Cardiac muscle cell (in vitro differentiated cells and primary cell): ENCODE measurements at places on chromosomes 6 and 20. TPM values are rescaled to one million over a fixed set of nuclear protein-coding genes. Genes with fewer than 3 reads are reported as not detected.

ERVFRD-1 gene
- total RNA-seq: not detected in 2 replicates

HCRTR2 gene
- total RNA-seq: 0.21 TPM in 1 of 2 replicates, not detected in the other

DDO gene
- 0.27 and 0.32 TPM in 2 replicates for total RNA-seq

IRF4 gene
- not detected in 2 replicates for total RNA-seq

HCK gene
- total RNA-seq: not detected in 2 replicates

TCFL5 gene
- total RNA-seq: 5.4 and 6.6 TPM in 2 replicates

SIRPD gene
- total RNA-seq: not detected in 2 replicates

CD24 gene
- total RNA-seq: 109 and 166 TPM in 2 replicates

KHDRBS2 gene
- 5.0 and 5.6 TPM in 2 replicates for total RNA-seq

TMEM170B gene
- total RNA-seq: 2.6 and 3.0 TPM in 2 replicates

USP49 gene
- total RNA-seq: 3.7 and 8.5 TPM in 2 replicates

GRCh38 chr6:2715737-2716136 lies 35.0 kb downstream of the MYLK4 start:
- DNase-seq: no peak

DNA sequence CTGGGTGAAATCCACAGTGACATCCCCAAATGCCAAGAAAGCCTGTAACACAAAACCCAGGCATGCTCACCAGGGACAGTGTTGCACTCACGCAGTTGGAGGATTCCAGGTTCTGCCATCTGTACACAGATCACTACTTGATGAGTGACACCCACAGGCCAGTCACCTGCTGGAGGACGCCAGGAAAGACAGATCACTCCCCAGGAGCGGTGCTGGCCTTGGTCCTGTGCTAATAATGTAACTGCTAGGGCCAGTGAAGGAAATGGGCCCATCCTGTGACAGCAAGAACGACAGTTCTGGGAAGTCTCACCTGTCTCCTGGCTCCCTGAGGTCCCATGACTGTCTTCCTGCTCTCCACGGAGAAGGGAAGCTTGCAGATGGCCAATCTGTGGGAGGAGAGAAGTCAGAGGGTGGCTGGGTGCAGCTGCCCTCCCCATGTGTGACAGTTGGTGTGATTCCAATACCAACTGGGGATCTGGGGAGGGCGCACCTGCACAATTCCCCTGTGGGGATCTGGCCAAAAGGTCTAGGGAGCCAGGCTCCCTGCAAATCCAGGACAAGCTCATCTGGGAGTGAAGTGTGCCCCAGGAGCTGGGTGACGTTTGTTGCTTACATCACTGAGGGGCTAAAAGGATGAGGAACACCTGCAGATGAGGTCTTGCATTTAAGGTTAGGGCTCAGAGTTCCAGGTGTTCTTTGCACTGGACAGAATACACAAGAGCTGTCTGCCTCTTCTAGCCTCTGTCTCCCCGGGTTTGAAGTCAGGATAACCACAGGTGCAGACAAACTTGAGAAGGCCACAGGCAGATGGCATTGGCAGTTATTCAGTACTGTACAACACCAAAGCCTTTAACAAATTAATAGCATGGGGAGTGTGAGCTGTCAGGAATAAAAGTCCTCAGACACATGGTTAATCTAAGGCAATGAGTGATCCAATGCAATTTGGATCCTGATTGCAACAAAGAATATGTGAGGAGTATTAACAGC lies 10.3 kb downstream of the ZNF337 start:
- no peak for DNase-seq

- no peak for DNase-seq
Observed at GRCh38 chr20:50496773-50497385, 13.3 kb upstream of the PTPN1 start.

DNA sequence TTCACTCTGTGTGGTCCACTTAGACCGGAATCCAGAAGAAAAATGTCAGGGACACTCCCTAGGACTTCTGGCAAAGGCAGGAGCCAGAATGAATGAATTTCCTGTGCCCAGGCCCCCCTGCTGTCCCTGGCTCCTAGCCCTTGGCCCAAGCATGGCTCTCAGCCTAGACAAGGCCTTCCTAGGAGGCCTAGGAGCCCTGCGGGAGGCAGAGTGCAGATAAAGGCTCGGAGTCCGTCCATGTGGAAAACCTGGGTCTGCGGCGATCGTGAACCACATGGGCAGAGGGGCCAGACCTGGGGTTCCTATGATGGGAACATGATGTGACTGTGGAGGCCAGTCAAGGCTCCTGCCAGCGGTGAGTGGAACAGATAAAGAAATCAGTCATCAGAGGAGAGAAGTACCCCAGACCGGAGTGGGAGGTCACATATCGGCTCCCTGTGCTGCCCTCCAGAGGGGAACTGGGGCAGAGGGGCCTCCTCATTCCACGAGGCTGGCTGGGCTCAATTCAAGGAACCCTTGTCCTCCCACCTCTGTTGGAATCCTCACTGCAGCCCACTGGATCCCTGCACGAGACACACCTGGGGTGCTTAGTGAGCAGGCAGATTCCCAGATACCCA lies 5.9 kb upstream of the VSTM2L start:
- DNase-seq: peak; percentile 79

DNA sequence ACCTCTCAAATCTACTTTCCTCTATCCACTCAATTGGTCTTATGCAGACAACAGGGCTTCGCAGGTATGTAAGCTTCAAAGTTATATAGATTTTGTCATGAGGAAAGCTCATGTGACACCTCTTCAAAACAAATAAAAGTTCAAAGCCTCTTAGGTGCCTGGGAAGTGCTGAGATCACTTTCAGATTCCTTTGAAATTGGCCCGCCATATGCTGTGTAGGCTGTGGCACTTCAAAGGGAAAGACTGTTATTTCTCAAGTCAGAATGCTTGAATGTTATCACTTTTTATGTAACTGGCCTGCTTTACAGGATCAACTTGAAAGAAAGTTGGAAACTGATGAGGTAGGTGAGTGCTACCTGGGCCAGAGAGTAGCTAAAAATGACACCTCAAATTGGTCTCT lies 67.1 kb upstream of the GFRAL start:
- peak; percentile 51 for DNase-seq

DNA sequence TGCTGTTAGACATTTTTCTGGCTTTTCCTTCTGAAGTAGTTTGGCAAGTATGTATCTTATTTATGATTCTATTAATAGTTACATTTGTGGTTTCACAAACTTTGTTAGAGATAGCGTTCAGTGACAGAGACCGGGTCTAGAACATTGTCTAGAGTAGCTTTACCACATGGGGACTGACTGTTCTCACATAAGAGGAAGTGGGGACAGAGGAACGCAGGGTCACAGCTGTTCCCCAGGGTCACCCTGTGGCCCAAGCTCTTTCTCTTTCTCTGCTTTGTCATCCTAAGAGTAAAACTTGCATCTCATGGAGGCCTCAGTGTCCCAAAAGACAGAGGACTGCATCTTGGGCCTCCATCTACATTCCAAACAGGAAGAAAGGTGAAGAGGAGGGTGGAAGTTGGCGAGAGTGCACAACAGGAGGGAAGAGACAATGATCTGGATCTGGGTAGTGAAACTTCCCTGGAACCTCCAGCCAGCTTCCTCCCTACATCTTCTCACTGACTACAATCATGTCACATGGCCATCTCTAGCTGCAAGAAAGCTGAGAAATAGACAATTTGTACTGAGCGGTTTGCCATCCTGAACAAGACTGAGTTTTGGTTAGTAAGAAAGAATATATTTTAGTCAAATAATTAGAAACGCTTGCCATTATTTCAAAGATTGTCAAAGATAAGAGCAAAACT lies 645.8 kb upstream of the ARID1B start:
- DNase-seq: no peak

- DNase-seq: no peak
Observed at GRCh38 chr6:157685596-157686280, 137.3 kb upstream of the SNX9 start.

- no peak for DNase-seq
Observed at GRCh38 chr6:9943986-9944385, 470.9 kb downstream of the TFAP2A start.

GRCh38 chr6:84089552-84089951 lies 56.0 kb downstream of the MRAP2 start:
- no peak for DNase-seq

- DNase-seq: no peak
Observed at GRCh38 chr6:148999501-148999900, 252.7 kb downstream of the UST start.

GRCh38 chr6:135880066-135880972 lies 28.8 kb downstream of the PDE7B start:
- DNase-seq: no peak

DNA sequence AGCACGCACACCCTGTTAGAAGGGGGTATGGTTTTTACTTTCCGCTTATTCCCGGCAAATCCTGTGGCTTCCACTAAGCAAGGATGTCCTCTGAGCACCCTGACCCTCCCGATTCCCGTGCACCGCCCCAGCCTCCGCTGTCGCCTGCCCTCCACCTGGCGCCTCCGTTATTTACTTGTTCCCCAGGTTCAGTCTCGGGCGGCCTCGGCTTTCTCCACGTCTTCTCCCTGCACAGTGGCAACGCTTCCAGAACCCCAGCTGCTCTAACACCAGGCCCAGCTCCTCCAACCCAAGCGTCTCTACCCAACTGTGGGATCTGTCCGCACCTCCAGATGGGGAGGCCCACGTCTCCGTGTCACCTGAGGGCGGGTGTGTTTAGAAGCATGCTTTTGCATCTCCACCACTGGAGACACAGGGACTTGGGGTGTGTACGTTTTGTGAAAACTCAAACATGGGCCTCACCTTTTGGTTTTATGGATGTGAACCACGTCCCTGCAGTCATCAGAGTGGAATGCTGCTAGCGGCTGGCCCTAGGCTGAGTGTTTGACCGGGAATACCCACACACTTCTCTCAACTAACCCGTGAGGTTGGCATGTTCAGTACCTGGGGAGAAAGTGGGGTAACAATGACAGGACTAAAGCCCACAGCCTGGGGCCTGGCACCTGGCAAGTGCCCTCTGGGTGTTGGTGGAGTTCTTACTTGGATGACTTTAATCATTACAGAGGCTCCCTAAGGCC lies 79.9 kb downstream of the THBS2 start:
- no peak for DNase-seq

DNA sequence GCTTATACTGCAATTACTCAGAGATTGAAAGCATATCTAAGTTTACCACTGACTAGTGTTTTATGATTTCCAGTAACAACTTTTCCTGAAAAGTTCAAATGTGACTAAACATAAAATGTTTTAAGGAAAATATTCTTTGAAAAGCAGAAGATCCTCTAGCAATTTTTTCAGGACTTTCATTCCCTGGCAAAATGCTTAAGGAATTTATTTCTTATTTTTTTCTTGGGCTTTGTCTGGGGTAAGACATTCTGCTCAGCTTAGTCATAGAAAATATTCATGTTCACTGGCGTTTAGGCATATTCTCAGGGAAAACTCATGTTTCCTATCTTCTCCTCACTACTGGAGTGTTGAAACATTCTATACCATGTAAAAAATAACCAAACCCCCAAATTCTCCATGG lies 235.3 kb upstream of the CEP162 start:
- DNase-seq: peak; percentile 80

- no peak for DNase-seq
Observed at GRCh38 chr6:66526061-66526460, 819.0 kb upstream of the EYS start.

GRCh38 chr6:7129784-7130569 lies 22.2 kb downstream of the RREB1 start:
- no peak for DNase-seq

GRCh38 chr6:81093051-81093450 lies 659.4 kb downstream of the TENT5A start:
- DNase-seq: no peak

GRCh38 chr20:19998990-19999705 lies 18.0 kb upstream of the NAA20 start:
- DNase-seq: no peak

DNA sequence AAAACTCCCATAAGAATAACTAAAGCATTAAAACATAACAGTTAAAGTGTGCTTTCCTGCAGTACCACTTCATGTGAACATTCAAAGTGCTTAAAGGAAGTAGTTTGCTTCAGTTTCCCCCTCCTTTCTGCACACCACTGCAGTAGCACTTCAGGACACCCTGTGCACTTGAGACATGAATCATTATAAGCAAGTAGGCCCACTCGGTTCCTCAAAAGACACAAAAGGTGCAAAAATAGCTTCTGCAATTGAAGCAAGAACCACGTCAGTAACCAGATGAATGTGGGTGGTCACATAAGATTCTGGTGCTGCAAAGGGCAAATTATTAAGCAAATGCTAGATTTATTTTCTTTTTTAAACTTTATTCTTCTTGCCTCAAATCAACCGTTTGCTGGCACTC lies 160.6 kb downstream of the HIVEP2 start:
- peak; percentile 19 for DNase-seq

GRCh38 chr20:64111841-64112641 lies 4.7 kb upstream of the NPBWR2 start:
- no peak for DNase-seq

DNA sequence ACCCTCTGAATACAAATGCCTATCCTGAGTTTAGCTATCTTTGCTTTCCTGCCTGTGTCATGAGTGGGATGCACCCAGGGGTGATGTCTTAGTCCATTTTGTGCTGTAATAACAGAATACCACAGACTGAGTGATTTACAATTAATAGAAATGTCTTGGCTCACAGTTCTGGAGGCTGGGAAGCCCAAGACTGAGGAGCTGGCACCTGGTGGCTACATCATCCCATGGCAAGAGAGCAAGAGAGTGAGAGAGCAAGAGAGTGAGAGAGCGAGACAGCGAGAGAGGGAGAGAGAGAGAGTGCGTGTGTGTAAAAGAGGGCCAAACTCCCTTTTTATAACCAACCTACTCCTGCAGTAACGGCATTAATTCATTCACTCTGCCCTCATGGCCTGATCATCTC lies 76.8 kb downstream of the PRDM1 start:
- no peak for DNase-seq

DNA sequence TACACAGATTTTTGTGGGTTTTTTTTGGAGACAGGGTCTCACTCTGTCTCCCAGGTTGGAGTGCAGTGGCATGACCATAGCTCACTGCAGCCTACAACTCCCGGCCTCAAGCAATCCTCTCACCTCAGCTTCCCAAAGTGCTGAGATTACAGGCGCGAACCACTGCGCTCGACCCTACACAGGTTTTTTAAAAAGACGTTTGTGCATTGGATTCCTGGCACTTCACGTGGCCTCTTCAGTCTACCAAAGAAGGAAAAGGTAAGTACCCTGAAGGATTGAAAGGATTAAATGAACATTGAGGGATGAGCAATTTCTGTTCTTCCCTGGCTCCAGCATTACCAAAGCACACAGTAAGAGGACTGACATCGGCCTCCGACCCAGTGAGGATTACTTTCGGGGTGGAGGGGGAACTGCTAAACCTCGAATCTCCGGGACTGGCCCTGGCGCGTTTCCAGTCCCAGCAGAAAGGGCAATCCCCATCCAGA lies 556 bp upstream of the YWHAB start:
- DNase-seq: no peak

DNA sequence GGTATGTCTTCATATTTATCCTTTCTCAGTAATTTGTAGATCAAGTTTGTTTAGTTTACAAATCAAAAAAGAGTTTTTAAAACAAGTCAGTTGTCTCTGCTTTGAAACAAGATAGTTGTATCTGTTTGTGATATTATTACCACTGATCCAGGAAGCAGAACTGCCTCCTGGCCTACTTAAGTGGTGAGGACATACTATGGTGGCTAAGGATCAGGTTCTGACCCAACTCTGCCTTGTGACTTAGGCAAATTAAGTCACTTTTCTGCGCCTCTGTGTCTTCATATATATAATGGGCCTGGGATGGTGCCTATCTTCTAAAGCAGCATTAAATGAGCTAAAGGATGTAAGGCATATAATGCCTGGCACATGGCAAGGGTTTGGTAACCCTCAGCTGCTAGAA lies 8.7 kb downstream of the ANKS1A start:
- DNase-seq: no peak
